Heart left ventricle (tissue), 16 donors: ENCODE measurements at places on chromosomes 4 and X.

DNA sequence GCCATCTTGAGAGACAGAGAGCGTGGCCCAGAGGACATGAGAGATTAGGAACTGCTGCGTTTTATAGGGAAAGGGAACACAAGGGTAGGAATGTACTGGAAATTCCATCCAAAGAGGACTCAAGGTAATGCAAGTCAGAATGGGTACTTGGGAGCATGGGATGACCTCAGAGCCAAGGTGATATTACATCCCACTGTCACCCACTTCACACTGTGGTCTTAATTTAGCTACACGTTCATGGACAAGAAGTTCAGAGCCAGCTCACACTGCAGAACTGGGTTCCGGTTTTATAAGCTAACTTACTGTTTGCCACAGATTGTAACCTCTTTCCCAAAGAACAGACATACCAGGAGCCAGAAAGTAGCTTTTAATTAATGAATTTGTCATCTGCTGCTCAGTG is 244.7 kb downstream of the CBR4 start:
- H3K4me1 ChIP-seq = no peaks in the 10 kb centered on the region
- H3K36me3 ChIP-seq = no peaks in the 10 kb centered on the region
- H3K4me3 ChIP-seq = no peak overlapping the region

- DNase-seq = no peak
- H3K27ac ChIP-seq = no peak overlapping the region
- no peaks in the 10 kb centered on the region for H3K27me3 ChIP-seq
- H3K4me3 ChIP-seq = no peak overlapping the region
- no peaks in the 10 kb centered on the region for H3K4me1 ChIP-seq
Observed at GRCh38 chr4:2076908-2077536, 17.9 kb downstream of the NAT8L start.

GRCh38 chr4:138230048-138230447 is 12.1 kb downstream of the SLC7A11 start:
- no peak overlapping the region for H3K27ac ChIP-seq
- no peak overlapping the region for H3K4me3 ChIP-seq
- H3K4me1 ChIP-seq = no peaks in the 10 kb centered on the region
- H3K36me3 ChIP-seq = no peaks in the 10 kb centered on the region
- no peak for DNase-seq

DNA sequence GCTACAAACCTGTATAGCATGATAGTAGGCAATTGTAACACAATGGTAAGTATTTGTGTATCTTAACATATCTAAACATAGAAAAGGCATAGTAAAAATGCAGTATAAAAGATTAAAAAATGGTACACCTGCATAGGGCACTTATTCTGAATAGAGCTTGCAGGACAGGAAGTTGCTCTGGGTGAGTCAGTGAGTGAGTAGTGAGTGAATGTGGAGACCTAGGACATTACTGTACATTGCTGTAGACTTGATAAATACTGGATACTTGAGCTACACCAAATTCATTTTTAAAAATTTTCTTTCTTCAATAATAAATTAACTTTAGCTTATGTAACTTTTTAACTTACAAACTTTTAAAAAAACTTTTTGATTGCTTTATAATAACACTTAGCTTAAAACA is 68.2 kb upstream of the MAML3 start:
- no peaks in the 10 kb centered on the region for H3K4me1 ChIP-seq
- no peak overlapping the region for H3K4me3 ChIP-seq
- H3K27me3 ChIP-seq = no peaks in the 10 kb centered on the region
- H3K27ac ChIP-seq = no peak overlapping the region
- no peak for DNase-seq
- H3K36me3 ChIP-seq = no peaks in the 10 kb centered on the region

GRCh38 chr4:41647383-41647782 is 101.1 kb downstream of the PHOX2B start:
- no peak overlapping the region for H3K27ac ChIP-seq
- H3K4me1 ChIP-seq = no peaks in the 10 kb centered on the region
- DNase-seq = no peak
- H3K36me3 ChIP-seq = peaks cover 56% of the 10 kb centered on the region

GRCh38 chr4:52627876-52628275 is 31.2 kb downstream of the USP46 start:
- H3K36me3 ChIP-seq = peaks cover 18% of the 10 kb centered on the region
- H3K4me3 ChIP-seq = no peak overlapping the region
- no peaks in the 10 kb centered on the region for H3K27me3 ChIP-seq
- no peaks in the 10 kb centered on the region for H3K4me1 ChIP-seq
- no peak for DNase-seq
- H3K27ac ChIP-seq = no peak overlapping the region

GRCh38 chr4:55547918-55548317 is 1.2 kb upstream of the CLOCK start:
- H3K4me1 ChIP-seq = peaks cover 4% of the 10 kb centered on the region
- H3K36me3 ChIP-seq = no peaks in the 10 kb centered on the region
- peak overlapping the region; percentile 98 for H3K4me3 ChIP-seq
- H3K27me3 ChIP-seq = no peaks in the 10 kb centered on the region
- H3K27ac ChIP-seq = peak overlapping the region; percentile 99

- no peak overlapping the region for H3K4me3 ChIP-seq
- no peaks in the 10 kb centered on the region for H3K36me3 ChIP-seq
- no peaks in the 10 kb centered on the region for H3K4me1 ChIP-seq
- H3K27ac ChIP-seq = no peak overlapping the region
- H3K27me3 ChIP-seq = no peaks in the 10 kb centered on the region
Observed at GRCh38 chr4:79042079-79042674, 102.9 kb upstream of the PAQR3 start.

GRCh38 chrX:1527457-1527856 is 9.5 kb downstream of the P2RY8 start:
- no peaks in the 10 kb centered on the region for H3K27me3 ChIP-seq
- no peaks in the 10 kb centered on the region for H3K36me3 ChIP-seq
- H3K4me3 ChIP-seq = no peak overlapping the region
- H3K27ac ChIP-seq = no peak overlapping the region

GRCh38 chr4:123671636-123672404 is 275.2 kb downstream of the SPRY1 start:
- no peak overlapping the region for H3K4me3 ChIP-seq
- no peaks in the 10 kb centered on the region for H3K27me3 ChIP-seq
- H3K27ac ChIP-seq = no peak overlapping the region
- no peaks in the 10 kb centered on the region for H3K4me1 ChIP-seq

DNA sequence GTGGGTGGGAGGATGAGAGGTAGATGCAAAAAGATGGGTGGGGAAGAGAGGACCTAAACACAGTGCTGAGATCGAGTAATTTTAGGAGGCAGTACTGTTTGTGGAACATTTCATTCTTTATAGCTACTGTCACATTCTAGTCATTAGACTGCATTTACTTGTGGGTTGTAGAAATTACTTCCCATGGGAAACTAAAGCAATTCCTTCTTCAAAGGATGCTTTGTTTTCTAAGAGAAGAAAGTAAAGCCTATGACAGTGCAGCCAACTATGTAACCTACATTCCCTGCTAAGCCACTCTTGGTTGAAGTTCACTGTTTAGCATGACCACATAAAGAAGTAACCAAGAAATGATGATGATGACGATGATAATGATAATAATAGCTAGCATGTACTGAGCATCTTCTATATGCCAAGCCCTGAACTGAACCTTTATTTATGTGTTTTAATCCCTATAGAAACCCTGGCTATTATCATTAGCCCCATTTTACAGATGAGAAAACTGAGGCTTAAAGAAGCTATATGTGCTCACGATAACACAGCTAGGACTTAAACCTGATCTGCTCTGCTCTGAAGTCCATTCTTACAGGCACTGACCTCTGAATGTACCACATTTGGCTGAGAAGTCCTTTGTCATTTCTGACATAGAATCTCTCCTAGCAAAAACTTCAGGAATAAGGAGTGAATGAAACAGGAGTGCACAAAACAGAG is 114.5 kb upstream of the KIT start:
- peaks cover 5% of the 10 kb centered on the region for H3K4me1 ChIP-seq
- no peak overlapping the region for H3K27ac ChIP-seq
- no peak for DNase-seq
- no peaks in the 10 kb centered on the region for H3K36me3 ChIP-seq
- H3K27me3 ChIP-seq = no peaks in the 10 kb centered on the region
- H3K4me3 ChIP-seq = no peak overlapping the region

- H3K27me3 ChIP-seq = no peaks in the 10 kb centered on the region
- DNase-seq = no peak
- H3K4me1 ChIP-seq = peaks cover 9% of the 10 kb centered on the region
- no peak overlapping the region for H3K4me3 ChIP-seq
- H3K36me3 ChIP-seq = no peaks in the 10 kb centered on the region
- H3K27ac ChIP-seq = no peak overlapping the region
Observed at GRCh38 chr4:41792166-41792565, 43.6 kb upstream of the PHOX2B start.

- H3K27ac ChIP-seq = no peak overlapping the region
- H3K4me3 ChIP-seq = no peak overlapping the region
- peaks cover 4% of the 10 kb centered on the region for H3K4me1 ChIP-seq
- no peaks in the 10 kb centered on the region for H3K27me3 ChIP-seq
- H3K36me3 ChIP-seq = no peaks in the 10 kb centered on the region
- no peak for DNase-seq
Observed at GRCh38 chrX:134985479-134985878, 5.3 kb upstream of the SMIM10 start.

GRCh38 chrX:40266490-40267333 is 169.0 kb upstream of the BCOR start:
- H3K27me3 ChIP-seq = peaks cover 4% of the 10 kb centered on the region
- no peaks in the 10 kb centered on the region for H3K36me3 ChIP-seq
- peak overlapping the region; percentile 51 for H3K4me3 ChIP-seq
- H3K4me1 ChIP-seq = no peaks in the 10 kb centered on the region

DNA sequence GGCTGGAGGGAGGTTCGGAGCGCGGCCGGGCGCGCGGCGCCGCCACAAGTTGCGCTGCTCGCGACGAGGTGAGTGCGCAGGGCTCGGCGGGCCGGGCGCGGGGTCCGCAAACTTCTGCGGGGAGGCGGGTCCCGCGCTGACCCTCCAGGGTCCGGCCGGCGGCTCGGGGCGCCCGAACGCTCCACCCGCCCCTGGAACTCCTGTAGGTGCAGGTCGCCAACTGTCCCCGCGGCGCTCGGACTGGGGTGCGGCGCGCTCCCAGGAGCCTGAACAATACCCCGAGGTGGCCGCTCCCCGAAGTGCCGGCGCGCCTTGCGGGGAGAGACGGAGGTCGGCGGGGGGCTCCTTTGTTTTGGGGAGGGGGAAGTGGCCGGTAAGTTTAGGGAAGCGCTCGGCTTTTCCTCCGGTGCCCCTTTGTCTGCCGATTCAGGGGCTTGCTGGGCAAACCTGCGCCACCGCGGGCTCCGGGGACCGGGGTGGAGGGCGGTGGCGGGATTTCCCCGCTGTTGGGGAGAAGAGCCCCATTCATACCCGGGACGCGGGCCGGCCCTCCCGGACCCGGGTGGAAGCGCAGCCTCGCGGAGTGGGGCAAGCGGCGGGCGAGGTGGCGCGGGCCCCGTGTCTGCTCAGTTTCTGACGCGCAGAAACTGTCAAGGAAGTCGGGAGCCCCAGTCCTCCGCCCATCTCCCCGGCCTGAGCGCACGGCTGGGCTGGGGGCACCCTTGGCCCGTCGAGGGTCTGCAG is 694 bp downstream of the TBL1X start:
- peak overlapping the region; percentile 72 for H3K27ac ChIP-seq
- DNase-seq = peak; percentile 66
- no peaks in the 10 kb centered on the region for H3K36me3 ChIP-seq
- no peaks in the 10 kb centered on the region for H3K4me1 ChIP-seq
- peak overlapping the region; percentile 65 for H3K4me3 ChIP-seq

DNA sequence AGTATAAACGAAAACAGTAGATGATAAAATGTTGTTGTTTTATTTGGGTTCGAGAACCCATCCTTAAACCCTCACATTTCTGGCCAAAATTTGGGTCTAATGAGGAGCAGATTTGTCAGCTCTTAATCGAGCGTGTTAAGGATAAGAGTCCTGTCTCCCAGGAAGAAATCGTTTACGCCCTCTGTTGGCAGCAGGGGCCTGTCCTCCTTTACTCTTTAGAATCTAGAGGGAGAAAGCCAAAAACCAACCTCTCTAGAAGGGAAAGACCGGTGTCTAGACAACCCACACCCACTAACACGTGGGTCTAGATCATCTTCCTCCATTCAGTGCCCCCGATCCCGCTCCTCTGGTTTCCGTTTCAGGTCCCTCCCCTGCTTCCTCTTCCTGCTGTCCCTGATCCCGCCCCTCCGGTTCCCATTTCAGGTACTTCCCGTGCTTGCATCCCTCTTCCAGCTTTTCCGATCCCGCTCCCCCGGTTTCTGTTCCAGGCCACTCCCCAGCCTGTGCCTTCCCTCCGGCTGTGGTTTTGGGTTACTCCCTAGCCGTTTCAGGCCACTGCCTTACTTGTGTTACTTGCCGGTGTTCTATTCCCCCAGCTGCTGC is 339.1 kb downstream of the PAPSS1 start:
- H3K27ac ChIP-seq = no peak overlapping the region
- H3K4me1 ChIP-seq = no peaks in the 10 kb centered on the region
- H3K36me3 ChIP-seq = no peaks in the 10 kb centered on the region
- H3K27me3 ChIP-seq = no peaks in the 10 kb centered on the region

- H3K27ac ChIP-seq = no peak overlapping the region
- no peak for DNase-seq
- no peaks in the 10 kb centered on the region for H3K4me1 ChIP-seq
Observed at GRCh38 chrX:103073467-103073866, 9.5 kb upstream of the BEX1 start.

DNA sequence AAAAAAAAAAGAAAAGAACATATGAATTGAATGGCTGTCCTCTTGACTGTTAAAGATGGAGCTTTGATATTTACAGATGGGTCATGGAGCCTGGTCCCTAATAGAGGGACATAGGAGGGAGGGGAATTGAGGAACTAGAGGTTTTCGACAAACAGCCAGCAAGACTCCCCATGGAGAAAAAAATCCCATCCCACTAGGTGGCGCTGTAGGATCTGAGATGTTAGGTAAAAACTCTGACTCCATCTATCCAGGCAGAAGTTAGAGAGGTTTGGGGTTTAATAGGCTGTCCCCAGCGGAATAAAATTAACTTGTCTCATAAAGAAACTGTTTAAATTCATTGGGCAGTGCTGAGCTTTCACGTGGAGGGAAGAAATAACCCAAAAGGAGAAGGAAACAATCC is 45.9 kb downstream of the HMGB2 start:
- peak; percentile 65 for DNase-seq
- no peak overlapping the region for H3K4me3 ChIP-seq
- H3K27ac ChIP-seq = no peak overlapping the region
- no peaks in the 10 kb centered on the region for H3K4me1 ChIP-seq
- H3K27me3 ChIP-seq = no peaks in the 10 kb centered on the region

- H3K27ac ChIP-seq = no peak overlapping the region
- no peaks in the 10 kb centered on the region for H3K36me3 ChIP-seq
- peaks cover 59% of the 10 kb centered on the region for H3K27me3 ChIP-seq
- H3K4me1 ChIP-seq = no peaks in the 10 kb centered on the region
- no peak for DNase-seq
Observed at GRCh38 chrX:100609591-100609990, 24.9 kb downstream of the TNMD start.

DNA sequence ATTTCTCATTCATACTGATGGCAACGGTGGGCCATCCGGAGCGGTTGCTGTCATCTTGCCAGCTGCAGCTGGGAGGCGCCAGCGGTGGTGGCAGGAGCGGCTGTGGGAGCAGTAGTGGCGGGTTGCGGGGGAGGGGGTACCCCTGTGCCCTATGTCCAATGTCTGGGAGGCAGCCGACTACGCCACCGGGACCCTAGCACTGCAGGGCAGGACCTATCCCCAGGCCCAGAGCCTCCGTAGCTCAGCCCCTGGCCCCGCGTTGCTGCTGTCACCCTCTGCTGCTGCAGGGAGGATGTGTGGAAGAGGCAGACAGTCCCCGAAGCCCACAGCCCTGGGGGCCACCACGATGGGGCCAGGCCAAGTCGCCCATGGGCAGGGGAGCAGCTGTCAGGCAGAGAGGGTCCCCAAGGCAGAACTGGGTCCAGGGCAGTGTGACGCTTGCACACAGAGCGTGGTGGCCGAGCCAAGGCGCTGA is 10.0 kb upstream of the SPP1 start:
- H3K4me1 ChIP-seq = no peaks in the 10 kb centered on the region
- H3K27me3 ChIP-seq = no peaks in the 10 kb centered on the region
- H3K27ac ChIP-seq = no peak overlapping the region
- H3K36me3 ChIP-seq = no peaks in the 10 kb centered on the region
